Cardiac muscle cell (in vitro differentiated cells and primary cell): ENCODE measurements at places on chromosomes 2 and 18. TPM values are rescaled to one million over a fixed set of nuclear protein-coding genes. Genes with fewer than 3 reads are reported as not detected.

The AGAP1 gene
- total RNA-seq: 20.9 and 38.2 TPM in 2 replicates

GRCh38 chr18:58438958-58439300, 190.0 kb downstream of the ALPK2 start:
- no peaks in the 10 kb centered on the region for H3K36me3 ChIP-seq
- no peaks in the 10 kb centered on the region for H3K27me3 ChIP-seq
- H3K4me3 ChIP-seq: no peak overlapping the region
- no peaks in the 10 kb centered on the region for H3K4me1 ChIP-seq

DNA sequence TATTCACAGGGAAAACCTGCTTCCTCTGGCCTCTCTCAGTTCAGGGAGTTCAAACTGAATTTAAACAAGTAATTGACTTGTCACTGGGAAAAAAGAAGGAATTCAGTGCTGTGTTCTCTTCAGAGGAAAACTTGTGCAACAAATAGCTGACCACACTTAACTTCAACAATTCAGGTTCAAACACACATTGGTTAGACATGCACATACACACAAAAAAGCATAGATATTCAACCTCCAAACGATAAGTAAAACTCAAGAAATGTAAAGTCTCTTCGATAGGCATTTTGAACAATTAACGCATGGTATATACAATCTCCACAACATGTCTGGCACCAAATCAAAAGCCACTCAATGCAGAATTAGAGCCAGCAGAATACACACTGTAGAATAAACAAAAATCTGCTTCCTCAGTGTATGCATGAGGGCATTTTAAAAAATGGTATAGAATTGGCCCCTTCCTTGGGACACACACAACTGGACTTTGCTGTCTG, 269.0 kb downstream of the TCF4 start:
- no peak overlapping the region for H3K27ac ChIP-seq
- peaks cover 10% of the 10 kb centered on the region for H3K4me1 ChIP-seq
- no peak overlapping the region for H3K4me3 ChIP-seq
- H3K27me3 ChIP-seq: no peaks in the 10 kb centered on the region
- no peaks in the 10 kb centered on the region for H3K36me3 ChIP-seq
- DNase-seq: no peak

- no peak overlapping the region for H3K27ac ChIP-seq
- H3K4me1 ChIP-seq: no peaks in the 10 kb centered on the region
Measured at GRCh38 chr2:166163775-166164174, 36.0 kb upstream of the SCN1A start.

DNA sequence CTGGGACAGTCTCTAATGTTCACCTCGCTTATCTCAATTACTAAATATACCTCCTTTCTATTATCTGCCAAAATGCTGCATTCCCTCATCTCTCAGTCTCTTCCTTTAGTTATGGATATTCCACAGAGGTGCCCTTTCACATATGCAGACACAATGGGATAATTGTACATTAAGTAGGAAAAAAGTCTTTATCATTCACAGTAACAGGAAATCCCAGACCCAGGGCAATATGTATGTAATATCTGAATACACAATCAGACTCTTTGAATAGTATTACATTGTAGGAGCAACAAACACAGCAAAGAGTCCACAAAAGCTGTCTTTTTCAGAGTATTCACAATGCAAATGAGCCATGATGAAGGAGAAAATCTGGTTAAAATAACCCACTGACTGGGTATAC, 1399.0 kb upstream of the ZEB2 start:
- H3K27ac ChIP-seq: no peak overlapping the region
- H3K4me1 ChIP-seq: peaks cover 5% of the 10 kb centered on the region
- H3K4me3 ChIP-seq: no peak overlapping the region

GRCh38 chr2:23457990-23458682, 73.2 kb downstream of the KLHL29 start:
- H3K27ac ChIP-seq: no peak overlapping the region
- H3K27me3 ChIP-seq: no peaks in the 10 kb centered on the region
- H3K36me3 ChIP-seq: no peaks in the 10 kb centered on the region
- no peak overlapping the region for H3K4me3 ChIP-seq
- H3K4me1 ChIP-seq: peaks cover 3% of the 10 kb centered on the region

The ZNF514 gene
- 15.3 and 21.7 TPM in 2 replicates for total RNA-seq

The BOLL gene
- total RNA-seq: 0.28 TPM in 1 of 2 replicates, not detected in the other

The GNAL gene
- total RNA-seq: 10.4 and 13.3 TPM in 2 replicates
